ENCODE measurements at places on chromosomes 4 and X.

DNA sequence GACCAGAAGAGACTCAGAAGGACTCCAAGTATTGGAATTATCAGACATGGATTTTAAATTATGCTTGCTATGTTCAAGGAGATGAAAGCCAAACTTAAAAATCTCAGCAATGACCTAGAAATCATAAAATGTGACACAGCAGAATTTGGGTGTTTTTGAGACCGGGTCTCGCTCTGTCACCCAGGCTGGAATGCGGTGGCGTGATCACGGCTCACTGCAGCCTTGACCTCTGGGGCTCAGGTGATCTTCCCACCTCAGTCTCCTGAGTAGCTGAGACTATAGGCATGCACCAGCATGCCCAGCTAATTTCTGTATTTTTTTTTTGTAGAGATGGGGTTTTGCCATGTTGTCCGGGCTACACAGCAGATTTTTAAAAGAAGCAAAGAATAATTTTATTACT lies 12.7 kb downstream of the TAB3 start:
- no peak for DNase-seq

DNA sequence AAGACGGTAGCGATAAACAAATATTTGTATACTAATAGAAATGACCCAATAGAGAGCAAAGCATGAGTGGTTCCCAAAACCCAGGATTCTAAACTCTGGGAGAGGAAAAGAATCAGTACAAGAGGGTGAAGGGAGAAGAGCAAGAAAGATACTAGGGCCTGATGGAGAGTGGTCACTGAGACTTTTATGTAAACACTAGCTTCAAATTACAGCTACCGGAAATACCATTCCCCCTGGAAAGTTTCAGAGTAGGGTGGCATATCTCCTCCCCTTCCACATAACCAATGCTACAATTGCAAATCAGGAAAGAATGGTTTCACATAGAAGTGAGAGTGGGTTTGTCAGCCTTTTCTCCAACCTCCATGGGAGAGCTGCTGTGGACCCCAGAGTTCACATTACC lies 77.1 kb downstream of the EIF4E start:
- DNase-seq, result no peak

- DNase-seq, result no peak
Observed at GRCh38 chr4:89572224-89572858, 264.6 kb downstream of the SNCA start.

DNA sequence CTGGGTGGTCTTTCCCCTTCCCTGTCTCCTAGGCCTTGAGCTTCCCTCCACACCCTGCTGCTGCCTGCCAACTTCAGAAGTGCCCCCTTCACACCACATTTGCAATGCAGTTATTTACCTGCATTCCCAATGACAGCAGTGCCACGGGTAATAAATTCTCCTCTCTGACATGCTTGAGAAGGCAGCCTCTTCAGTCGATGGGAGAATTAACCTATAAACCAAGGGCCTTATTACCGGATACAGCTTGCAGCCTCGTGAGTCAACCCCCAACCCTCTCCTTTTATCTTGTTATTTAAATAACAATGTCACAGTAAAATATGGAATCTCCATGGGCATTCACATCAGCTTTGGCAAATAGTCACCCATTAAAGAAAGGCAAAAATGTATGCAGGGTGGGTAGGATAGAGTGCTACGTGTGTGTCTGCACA lies 34.7 kb upstream of the LGI2 start:
- no peak for DNase-seq

DNA sequence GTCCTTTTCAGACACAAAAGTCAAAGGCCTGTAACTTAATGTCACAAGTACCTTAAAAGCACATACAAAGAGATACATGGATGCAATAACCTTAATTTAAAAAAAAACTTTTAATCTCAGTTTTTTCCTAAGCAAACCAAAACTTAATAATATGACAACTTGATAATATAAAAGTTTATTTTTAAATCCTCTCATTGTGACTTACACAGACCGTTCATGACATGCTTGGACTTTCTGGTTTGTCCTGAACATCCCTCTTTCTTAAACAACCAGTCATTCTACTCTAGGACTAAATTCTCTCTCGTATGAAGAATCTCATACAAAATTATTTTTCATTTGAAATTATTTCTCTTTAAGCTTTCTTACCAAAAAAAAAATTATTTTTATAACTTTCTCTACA lies 43.1 kb upstream of the CYP2U1 start:
- DNase-seq, result no peak

DNA sequence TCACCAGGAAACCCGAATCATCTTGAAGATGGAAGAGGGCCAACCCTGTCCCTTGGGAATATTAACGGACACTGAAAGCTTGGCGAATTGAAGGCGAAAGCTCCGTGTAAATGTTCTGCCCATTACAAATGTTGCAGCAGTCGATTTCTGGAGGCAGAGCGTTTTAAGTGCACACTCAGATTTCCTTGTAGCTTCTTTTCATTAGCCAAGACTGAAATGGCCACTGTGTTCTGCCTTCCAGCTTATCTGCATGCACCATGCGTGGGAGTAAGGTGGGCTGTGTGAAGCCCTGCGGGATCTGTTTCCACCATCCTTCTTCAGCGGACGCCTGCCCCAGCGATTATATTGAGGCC lies 1.3 kb downstream of the SMIM20 start:
- no peak for DNase-seq

- DNase-seq, result no peak
Observed at GRCh38 chr4:181289198-181289597, 954.0 kb upstream of the TENM3 start.
